T-helper 9 cell (primary cell): ENCODE measurements at places on chromosomes 6 and 20.

- DNase-seq = no peak
These were observed 46.3 kb upstream of the HMGN3 start for GRCh38 chr6:79280756-79281155.

- DNase-seq = no peak
These were observed 14.9 kb upstream of the CST7 start for GRCh38 chr20:24934101-24934661.

- DNase-seq = no peak
These were observed 2.6 kb downstream of the PTK7 start for GRCh38 chr6:43078691-43079090.

DNA sequence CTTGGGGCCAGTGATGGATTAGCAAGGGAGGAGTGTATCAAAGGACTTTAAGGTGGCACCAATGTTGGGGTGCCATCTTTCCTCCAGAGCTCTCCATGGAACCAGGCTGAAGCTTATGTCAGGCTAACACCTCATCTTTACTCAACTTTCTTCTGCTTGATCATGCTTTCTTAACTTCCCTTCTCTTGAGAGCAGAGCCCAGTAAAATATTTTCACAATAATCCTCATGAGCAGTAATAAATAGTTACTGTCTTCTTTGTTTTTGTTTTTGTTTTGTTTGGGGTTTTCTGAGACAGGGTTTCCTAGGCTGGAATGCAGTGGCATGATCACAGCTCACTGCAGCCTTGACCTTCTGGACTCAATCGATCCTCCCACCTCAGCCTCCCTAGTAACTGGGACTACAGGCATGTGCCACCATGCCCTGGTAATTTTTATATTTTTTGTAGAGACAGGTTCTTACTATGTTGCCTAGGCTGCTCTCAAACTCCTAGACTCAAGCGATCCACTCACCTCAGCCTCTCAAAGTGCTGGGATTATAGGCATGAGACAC, 127.9 kb upstream of the TOP1 start:
- no peak for DNase-seq

DNA sequence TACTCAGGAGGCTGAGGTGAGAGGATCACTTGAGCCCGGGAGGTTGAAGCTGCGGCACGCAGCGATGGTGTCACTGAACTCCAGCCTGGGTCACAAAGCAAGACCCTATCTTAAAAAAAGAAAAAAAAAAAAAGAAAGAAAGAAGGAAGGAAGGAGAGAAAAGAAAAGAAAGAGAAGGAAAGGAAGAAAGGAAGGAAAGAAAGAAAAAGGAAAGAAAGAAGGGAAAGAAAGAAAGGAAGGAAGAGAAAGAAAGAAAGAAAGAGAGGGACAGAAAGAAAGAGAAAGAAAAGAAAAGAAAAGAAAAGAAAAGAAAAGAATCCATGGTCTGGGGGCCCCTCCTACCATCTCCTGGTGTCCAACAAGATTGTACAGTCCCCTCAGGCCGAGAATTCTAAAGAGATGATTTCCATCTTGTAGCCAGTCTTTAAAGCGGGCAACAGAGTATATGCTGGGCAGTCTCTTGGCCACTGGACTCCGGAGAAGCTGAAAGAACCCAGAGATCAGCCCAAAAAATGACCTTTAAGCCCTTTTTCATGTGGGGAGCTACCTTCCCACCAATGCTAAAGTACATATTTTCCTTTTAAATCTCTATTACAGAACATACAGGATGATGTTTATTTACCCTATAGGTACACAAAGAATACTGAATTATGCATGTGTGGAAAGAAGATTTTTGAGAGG, 23.7 kb upstream of the RBL1 start:
- no peak for DNase-seq

DNA sequence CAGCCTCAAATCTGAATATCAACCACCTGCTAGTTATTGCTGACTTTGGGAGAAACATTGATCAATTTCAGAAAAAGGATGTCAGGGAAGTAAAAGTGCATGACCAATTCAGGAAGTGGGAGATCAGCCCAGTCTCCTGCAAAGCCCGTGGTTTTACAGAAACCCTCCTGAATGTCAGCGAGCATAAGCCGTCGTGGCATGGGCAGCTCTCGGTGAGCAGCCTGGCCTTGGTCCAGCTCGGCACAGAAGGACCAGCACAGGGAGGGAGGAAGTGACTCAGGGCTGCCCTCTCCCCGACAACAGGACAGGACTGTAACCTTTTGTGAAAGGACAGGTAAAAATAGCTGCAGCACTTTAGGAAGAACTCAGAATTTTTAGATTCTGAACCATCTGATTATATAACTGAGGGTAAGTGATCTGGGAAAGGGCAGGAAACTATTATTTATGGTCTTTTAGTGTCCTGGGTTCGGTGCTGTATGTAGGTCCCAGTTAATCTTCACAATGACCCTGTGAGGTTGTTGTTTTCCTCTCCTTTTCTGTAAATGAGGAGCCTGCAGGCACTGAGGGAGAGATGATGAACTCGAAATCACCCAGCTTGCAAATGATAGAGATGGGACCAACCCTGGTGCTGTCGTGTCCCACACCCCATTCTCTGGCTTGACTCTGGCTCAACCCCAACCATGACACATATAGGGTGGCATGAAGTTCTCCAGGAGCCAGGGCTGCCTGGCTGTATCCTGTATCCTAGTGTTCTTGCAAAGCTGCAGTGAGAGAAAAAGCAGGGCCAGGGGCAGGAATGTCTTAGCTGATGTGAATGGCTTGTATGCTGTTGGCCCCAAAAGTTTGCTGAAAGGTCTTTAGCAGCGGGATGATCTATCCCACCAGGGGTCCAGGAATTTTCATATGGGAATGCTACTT, 37.6 kb downstream of the NRN1 start:
- DNase-seq = no peak

DNA sequence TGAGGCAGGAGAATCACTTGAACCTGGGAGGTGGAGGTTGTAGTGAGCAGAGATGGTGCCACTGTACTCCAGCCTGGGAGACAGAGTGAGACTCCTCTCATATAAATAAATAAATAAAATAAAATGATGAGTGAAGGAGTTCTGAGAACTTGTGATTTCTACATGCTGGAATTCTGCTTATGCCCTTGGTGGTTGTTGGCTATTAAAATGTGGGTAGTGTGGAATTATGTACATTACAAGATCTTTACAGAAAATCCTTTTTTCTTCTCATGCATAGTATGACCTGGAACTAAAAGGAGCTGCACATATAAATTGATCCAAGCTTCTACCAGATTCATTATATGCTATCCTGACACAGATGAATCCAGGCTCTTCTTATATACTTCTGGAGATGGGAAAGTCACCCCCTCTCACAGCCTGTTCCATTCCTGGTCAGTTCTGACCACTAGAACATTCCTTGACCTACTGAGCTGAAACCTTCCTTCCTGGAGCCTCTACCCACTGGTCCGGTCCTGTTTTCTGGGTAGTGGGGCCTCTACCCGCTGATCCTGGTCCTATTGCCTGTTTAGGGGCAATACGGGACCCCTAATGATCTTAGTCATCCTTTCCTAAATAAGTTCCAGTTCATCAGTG, 37.7 kb upstream of the TAF8 start:
- no peak for DNase-seq

GRCh38 chr20:32522526-32522775, 62.7 kb downstream of the NOL4L start:
- no peak for DNase-seq

DNA sequence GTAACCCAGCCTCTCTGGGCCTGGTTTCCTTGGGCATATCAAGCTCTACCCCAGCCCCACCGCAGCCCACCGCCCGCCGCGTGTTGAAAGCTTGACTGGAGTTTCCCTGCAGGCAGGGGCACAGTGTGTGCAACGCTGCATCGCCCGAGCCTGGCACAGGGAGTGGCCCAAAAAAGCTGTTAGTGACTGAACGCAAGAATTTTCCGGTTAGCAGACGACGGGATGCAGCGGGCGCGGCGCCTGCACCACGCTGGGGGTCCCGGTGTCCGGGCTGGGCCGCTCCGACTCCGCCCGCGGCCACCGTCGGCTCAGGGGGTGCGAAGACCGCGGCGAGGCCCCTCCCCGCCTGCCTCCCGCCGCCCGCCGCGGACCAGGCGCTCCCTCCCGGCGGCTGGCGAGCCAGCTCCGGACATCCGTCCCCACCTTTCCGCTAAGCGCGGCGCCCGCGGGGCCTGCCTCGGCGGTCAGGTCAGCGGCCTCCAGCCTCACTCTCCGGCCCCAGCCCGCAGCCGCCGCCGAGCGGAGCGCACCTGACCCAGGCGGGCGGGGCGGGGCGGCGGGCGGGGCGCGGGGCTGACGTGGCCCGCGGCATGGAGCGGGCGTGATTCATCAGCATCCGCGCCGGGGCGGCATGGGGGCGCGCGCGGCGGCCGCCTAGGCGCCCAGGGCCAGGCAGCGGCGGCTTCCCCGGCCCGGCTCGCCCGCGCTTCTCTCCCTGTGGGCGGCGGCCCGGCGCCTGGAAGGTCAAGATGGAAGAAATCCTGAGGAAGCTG, at the start of gene ARFGEF3:
Gene ARFGEF3, plus strand, starts transcription at position 602 of the 773 bp plus-strand sequence. Its CDS starts 148 bp downstream, at position 750.
- peak; percentile 37 for DNase-seq

GRCh38 chr6:157269261-157269794, 54.0 kb downstream of the TMEM242 start:
- DNase-seq = no peak

- DNase-seq = no peak
These were observed 642.1 kb upstream of the FLRT3 start for GRCh38 chr20:14979453-14979986.

GRCh38 chr20:58908221-58908620, 55.7 kb downstream of the GNAS start:
- DNase-seq = no peak

DNA sequence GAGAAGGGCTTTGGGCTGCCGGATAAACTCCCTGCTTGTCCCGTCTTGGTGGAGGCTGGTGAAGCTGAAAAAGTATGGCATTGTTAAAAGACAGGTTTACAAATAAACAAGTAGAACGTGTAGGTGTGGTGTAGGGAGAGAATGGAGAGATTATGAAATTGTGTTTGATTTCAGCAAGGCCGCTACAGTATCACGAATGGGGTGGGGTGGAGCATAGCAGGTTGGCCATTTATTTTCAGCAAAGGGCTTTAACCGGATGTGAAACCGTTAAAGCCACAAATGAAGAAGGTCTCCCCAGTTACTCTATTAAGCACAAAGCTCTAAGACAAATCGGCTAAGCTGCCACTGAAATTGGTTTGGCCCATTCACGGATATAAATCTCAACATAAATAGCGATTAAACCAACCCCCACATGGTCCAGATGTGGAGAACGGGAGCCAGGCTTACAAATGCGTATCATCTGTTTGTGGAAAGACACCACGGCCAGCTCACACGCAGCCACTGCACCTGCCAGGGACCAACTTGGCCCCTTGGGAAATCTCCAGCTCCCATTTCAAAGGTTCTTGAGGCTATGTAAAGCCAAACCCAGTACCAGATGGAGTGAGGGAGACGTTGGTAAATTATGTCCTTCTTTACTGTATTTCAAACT, 94.0 kb downstream of the ZMYND8 start:
- no peak for DNase-seq

DNA sequence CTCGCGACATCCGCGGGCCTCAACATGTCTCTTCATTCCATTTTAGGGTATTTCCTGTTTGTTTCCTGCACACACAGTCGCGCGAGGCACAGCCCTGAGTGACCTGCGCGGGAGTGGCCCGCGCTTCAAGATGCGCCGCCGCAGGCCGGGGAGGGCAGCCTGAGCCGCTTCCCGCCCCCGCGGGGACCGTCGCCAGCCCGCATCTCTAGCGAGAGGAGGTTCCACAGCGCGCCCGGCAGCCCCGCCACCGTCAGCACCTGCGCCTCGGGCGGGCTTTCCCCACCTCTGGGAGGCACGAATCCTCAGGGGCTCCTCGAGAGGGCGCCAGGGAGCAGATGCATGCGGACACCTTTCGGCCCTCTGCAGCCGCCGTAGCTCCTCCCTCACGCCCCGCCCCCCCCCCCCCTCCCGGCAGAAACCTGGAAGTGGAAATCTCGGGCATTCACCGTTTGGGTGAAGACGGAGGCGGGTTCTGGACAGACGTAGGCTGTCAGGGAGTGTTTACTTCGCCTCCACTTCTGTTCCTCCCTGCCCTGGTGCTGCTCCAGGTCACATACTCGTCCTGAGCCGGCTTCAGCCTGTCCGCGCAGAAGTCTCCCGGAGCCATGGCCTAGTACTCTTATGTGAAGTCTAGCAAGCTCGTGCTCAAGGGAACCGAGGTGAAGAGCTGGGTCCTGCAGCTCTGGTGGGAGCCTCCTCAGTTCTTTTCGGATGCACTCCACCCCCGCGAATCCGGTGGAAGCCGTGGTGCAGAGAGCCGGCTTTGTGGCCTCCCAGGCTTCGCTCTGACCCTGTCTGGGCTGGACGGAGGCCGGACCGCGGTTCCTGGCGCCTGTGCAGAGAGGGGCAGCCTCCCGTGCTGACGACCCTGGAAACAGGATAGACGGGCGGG, 880.5 kb upstream of the DEFB115 start:
- DNase-seq = peak; percentile 77

GRCh38 chr20:49595811-49596561, 28.0 kb upstream of the PTGIS start:
- DNase-seq = no peak

GRCh38 chr20:42152575-42152974, 534.4 kb upstream of the CHD6 start:
- DNase-seq = no peak

DNA sequence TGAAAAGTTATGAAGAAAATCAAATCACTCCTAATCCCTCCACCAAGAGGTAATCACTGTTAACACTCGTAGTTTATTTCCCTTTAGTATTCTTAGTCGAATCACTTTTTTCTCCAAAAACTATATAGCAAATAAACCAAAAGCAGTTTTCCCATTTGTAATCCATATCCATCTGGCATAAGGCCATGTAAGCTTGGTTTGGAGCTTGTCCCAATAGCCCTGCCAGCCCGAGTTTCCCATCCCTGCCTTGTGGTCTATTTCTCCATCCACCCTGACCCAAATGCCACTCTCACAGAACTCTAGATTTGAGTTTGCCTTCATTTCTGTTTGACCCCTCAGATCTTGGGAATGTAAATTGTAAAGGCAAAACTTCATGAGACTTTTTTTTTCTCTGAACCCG, 71.8 kb upstream of the DSP start:
- DNase-seq = no peak

DNA sequence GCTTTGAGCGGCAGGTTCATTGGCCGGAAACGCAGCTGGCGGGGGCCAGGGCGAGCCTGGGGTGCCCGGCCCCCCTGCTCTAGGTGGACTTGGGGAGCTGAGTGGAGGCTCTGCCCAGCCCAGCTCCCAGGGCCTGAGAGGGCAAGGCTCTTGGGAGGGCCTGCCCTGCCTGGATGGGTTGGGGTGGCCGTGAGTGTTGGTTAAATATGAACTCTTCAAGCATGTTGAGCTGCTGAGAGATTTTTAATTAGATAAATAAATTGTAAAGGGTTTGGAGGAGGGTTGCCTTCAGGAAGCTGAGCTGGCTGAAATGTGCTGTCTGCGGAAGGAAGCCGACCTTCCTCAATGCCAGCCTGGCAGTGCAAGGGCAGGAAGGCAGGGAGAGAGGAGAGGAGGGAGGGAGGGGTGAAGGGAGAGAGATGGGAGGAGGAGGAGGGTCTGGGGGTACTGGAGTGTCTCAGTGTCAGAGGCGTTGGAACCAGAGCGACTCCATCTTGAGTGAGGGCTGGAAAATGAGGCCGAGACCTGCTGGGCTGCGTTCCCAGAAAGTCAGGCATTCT, 39.4 kb upstream of the PMEPA1 start:
- DNase-seq = no peak
